ENCODE measurements at places on chromosomes 12 and 14.

- no peak for DNase-seq
These were observed 316.8 kb downstream of the PAWR start for GRCh38 chr12:79373896-79374499.

- DNase-seq = no peak
These were observed 122.3 kb downstream of the PTPRR start for GRCh38 chr12:70798016-70798783.

DNA sequence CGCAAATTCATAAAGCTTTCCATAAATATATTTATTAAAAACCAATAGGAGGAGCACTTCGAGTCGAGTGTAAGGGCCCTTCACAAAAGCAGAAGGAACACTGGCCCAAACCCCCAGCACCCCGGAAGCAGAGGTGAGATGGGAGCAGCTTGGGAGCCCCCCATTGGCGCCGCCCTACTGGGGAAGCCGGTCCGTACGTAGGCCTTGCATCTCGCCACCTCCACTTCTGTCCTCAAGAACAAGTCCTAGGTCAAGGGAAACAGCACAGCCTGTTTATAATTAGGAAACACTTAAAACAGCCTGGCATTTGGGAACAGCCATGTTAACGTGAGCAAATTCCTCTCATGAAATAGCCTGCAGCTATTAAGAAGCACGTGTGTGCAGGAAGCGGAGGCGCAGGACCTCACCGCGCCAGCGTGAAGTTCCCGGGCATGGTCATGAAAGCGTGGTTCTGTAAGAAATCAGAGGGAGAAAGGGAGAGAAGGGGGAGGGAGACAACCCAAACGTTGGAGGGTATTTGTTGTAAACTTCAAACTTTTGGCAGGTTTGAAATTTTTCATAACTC, 7.7 kb downstream of the ANKRD9 start:
- DNase-seq = no peak

DNA sequence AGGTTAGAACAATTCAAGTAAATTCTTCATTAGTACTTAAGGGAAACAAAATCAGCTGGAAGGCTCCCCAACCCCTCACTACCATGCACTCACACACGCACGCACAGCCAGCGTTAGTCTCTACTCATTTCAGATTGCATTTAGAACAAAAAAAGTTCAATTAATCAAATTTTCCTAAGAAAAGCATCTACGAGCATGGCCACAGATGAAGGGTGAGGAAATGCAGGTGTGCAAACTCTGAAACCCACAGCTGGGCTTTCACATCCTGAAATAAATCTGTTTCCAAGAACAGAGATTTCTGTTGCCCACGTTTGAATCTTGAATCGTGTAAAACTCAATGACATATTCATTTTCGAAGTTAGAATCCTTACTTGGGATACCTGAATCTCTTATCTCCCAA, 62.6 kb downstream of the SEL1L start:
- DNase-seq = no peak

- no peak for DNase-seq
These were observed 2.8 kb upstream of the CLEC9A start for GRCh38 chr12:10027721-10028120.

- no peak for DNase-seq
These were observed 1.7 kb downstream of the RDH16 start for GRCh38 chr12:56955631-56956256.

DNA sequence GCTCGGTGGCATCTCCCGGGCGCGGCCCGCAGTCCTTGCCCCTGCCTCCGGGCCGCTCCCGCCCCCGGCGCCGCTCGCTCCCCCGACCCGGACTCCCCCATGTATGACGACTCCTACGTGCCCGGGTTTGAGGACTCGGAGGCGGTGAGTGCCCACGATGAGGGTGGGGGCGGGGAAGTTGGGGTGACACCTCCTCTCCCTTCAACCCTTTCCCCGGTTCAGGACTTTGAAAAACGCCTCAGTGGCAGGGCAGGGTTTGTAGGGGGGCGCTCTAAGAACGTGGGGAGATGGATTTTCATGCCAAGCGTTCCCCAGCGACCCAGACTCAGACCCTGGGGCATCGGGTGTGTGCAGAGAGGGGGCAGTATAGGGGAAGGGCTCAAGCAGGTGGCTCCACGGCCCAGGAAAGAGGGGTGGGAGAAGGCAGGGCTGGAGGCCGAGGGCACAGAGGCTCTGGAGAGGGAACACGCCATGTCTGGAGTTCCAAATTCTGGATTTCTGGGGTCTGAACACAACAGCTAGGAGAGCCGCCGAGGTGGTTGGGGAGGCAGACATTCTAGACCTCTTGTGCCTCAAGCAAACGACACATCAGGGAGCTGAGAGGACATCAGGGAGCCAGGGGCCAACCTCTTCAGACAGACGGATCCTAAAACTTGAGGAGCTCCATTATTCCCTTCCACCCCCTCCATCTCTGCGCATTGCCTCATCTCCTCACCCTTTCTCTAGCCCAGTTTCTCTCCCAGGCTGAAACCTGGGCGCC, 715 bp downstream of the CACNB3 start:
- no peak for DNase-seq

DNA sequence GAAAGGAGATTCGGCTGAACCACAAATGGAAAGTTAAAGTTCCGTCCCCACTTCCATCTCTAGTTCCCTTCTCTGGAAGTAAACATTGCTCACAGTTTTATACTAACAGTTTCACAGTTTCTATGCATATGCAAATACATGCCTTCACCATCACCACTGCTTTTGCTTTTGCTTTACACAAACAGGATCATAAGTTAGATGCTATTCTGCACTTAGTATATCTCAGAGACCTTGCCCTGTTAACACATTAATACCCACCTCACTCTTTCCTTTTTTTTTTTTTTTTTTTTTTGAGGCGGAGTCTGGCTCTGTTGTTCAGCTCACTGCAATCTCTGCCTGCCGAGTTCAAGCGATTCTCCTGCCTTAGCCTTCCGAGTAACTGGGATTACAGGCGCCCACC, 890 bp downstream of the TEP1 start:
- no peak for DNase-seq

DNA sequence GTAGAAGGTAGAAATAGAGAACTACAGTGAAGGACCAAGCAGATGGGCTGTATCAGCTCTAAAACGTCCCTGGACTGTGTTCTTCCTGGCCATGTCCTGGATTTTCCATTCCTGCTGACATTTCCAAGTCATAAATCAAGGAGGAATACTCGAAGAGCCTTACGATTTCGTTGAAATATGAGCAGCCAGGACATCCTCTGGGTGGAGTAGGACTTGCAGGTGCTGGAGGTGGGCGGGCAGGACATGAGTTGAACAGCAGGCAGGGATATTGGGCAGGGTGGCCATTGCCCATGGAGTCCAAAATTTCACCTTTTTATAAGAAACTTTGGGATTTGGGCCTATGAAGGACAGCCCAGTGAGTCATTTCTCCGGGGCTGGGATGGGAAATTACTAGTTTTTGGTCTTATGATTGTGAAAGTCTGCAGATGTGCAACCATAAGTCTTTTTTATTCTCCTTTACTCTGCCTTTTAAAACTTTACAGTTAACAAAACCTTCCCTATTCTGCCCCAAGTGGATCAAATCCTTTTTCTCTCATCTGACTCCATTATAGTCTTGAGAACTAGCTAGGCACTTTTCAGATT, 88.8 kb downstream of the TMX1 start:
- no peak for DNase-seq

DNA sequence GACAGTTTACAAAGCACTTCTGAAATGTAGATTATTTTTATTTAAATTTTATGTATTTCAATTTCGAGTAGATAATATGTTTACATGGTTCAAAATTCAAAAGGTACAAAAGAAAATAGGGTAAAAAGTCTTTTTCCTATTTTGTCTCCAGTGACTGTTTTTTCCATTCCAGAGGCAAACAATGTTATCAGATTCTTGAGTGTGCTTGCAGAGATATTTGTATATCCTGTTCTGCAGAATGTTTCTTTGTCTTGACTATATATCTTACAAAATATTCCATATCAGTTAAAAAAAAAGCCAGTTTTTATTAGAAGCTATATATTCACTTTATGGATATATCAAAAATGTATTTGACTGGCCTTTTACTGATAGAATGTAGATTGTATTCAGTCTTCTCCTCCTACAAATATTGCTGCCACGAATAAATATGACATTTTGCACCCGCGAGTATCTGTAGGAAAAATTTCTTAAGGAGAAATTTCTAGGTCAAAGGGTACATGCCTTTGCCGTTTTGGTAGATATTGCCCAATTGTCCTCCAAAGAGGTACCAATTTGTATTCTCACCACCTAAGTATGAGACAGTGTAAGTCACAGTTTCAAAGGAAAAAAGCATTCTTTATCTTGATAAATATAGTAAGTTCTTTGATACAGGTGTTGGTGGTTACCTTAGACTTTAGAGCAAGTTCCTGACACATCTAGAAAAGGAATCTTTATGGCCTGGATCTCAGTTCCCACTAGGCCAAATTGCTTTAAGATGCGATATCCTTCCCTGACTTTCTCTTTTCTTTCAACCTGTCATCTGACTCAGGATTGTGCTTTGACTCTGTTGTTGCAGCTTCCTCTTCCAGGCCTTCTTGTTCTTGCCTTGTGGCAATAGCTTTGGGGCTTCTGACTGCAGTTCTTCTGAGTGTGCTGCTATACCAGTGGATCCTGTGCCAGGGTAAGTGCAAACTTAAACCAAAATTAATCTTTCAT, 2.3 kb downstream of the KLRG1 start:
- DNase-seq = no peak

Data from glomerular endothelial cell (primary cell).